Lung microvascular endothelial cell (primary cell): ENCODE measurements at places on chromosomes 6 and 20. TPM values are rescaled to one million over a fixed set of nuclear protein-coding genes. Genes with fewer than 3 reads are reported as not detected.

Gene ARFRP1
- 22.7 and 31.2 TPM in 2 replicates for total RNA-seq

Gene ENPP1
- total RNA-seq: 0.22 and 0.40 TPM in 2 replicates

Gene LAMA2
- 0.20 and 0.22 TPM in 2 replicates for total RNA-seq

Gene LGSN
- total RNA-seq: not detected in 2 replicates

Gene SLC2A4RG
- total RNA-seq: 6.3 and 6.5 TPM in 2 replicates

Gene MOCS3
- 5.4 and 7.9 TPM in 2 replicates for total RNA-seq

Gene BMP5
- not detected in 2 replicates for total RNA-seq

Gene FABP7
- not detected in 2 replicates for total RNA-seq

Gene LY6G6C
- total RNA-seq: not detected in 2 replicates

Gene OSER1
- total RNA-seq: 30.7 and 38.5 TPM in 2 replicates

- DNase-seq: peak; percentile 41
These were observed 792 bp downstream of the SLC23A2 start for GRCh38 chr20:5000263-5001173.

GRCh38 chr20:46520976-46521579 is 7.7 kb upstream of the ZNF334 start:
- peak; percentile 73 for DNase-seq

DNA sequence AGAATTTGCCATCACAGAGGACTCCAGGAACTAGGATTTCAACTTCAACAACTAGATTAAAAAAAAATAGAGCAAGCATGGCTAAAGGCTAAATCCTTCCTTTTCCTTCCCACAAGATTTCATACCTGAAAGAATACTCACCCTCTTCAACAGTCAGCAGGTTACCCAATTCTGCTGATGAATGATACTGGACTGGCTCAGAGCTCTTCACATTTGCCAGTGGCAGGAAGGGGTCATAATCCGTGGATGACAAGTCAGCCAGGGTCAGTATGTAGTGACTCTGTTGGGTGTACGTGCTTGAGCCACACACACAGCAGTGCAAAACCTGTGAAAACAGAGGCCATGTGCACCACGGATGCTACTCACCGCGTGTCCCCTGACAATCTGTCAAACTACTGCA is 152.9 kb downstream of the INSM1 start:
- no peak for DNase-seq

GRCh38 chr20:48945840-48946514 is 24.5 kb downstream of the ARFGEF2 start:
- DNase-seq: peak; percentile 59

- no peak for DNase-seq
These were observed 317.0 kb upstream of the JAG1 start for GRCh38 chr20:10990625-10991382.

GRCh38 chr6:31970604-31971271 is 1.2 kb downstream of the DXO start:
- DNase-seq: no peak

GRCh38 chr6:165571721-165572132 is 91.3 kb downstream of the PDE10A start:
- no peak for DNase-seq

GRCh38 chr6:157188213-157188612 is 135.1 kb downstream of the TMEM242 start:
- DNase-seq: no peak

- no peak for DNase-seq
These were observed 23.1 kb downstream of the HM13 start for GRCh38 chr20:31537116-31537871.

DNA sequence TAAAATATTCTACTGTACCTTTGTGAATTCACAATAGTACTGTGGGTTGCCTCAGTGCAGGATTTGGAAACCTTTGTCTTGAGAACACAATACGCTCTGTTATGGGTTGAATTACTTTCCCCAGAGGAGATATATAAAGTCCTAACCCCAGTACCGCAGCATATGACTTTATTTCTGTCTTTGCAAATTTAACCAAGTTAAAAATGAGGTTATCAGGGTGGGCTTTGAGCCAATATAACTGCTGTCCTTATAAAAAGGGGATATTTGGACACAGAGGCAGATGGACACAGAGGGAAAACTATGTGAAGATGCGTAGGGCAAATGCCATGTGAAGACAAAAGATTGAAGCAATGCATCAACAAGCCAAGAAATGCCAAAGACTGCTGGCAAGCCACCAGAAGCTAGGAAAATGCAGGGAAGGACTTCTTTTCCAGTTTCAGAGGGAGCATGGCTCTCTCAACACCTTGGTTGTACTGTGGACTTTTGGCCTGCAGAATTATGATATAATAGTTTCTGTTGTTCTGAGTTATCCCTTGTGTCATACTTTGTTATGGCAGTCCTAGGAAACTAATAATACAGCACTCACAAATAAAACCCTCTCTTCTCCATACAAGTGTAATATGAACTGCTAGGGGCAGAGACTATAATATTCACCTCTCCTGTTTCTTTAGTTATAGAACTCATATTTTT is 292.6 kb upstream of the SPTLC3 start:
- no peak for DNase-seq

GRCh38 chr6:159726255-159726917 is 920 bp upstream of the WTAP start:
- no peak for DNase-seq

DNA sequence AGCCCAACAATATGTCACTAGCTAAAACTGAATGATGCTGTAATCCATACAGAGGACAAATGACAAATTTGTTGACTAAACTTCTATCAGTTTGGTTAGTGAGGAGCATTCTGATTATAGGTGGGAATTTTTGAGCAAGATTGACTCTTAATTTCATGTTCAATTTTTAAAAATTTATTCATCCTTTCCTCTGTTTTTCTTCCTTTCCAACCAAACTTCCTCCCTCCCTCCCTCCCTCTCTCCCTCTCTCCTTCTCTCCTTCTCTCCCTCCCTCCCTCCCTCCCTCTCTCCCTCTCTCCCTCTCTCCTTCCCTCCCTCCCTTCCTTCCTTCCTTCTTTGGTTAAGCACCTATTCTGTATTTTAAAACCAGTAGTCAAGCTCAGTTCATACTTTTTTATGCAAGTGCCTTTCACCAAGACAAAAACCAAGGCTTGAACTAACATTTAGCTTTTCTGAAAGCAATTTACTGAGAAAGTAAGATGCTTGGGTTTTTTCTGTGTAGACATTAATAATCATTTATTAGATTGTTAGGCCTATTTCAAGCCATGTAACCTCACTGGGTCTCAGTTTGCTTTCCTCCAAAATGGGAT is 112.3 kb downstream of the TSHZ2 start:
- no peak for DNase-seq

DNA sequence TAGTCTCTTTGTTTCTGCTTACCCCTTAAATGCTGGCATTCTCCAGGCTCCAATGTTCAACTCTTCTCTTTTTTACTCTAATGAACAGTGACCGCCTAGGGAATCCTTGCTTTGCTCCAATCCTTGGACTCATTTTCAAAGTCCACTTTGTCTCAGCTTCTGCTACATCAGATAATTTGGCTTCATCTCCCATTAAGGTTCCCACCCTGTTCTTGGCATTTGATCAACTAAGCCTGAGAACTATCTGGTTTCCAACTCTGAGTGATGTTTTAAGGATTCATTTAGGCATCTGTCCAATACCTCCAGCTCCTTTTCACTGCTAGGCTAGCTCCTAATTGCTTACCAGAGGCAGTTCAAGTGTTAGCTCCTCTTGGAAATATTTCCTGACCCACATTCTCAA is 64.9 kb downstream of the ME1 start:
- peak; percentile 26 for DNase-seq

DNA sequence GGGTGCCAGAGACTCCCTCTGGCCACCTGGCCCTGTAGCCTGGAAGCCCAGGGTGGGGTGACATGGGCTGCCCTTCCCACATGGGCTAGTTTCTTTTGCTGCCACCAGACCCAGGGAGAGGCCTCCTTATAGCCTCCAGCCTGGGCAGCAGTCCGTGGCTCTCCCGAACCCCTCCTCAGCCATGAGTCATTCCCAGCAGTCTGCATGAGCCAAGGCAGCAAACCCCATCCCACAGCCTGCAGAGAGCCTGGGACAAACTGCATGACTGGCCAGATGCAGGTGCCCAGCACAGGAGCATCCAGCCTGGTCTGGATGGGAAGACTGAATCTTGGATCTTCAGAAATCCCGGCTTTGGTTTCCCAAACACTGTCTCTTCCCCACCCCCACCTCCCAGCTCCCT is 75.7 kb downstream of the MRPL14 start:
- peak; percentile 74 for DNase-seq

GRCh38 chr20:63290677-63291472 is 2.1 kb upstream of the COL20A1 start:
- peak; percentile 53 for DNase-seq

- DNase-seq: no peak
These were observed 121.2 kb downstream of the ADAT2 start for GRCh38 chr6:143329323-143329722.

DNA sequence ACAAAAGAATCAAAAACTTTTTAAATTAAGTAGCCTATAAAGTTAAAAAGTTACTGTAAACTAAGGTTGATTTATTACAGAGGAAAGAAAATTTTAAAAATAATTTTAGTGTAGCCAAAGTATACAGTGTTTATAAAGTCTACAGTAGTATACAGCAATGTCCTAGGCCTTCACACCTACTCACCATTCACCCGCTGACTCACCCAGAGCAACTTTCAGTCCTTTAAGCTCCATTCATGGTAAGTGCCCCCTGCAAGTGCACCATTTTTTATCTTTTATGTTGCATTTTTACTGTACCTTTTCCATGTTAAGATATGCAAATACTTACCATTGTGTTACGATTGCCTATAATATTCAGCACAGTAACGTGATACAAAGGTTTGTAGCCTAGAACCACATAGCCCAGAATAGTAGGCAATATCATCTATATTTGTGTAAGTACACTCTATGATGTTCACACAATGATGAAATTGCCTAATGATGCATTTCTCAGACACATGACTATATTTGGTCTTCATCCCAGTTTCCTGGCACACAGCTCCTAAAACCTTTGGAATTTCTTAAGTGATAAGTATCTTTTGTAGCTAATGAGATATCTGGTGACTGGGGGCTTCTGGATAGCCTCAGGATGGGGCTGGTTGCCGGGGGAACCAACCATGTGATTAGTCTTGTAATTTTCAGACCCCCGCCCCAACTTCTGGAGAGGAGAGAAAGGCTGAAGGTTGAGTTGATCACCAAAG is 111.0 kb downstream of the MRPL14 start:
- no peak for DNase-seq

- no peak for DNase-seq
These were observed 4.5 kb upstream of the GATA5 start for GRCh38 chr20:62480318-62480717.

GRCh38 chr6:12420626-12421025 is 130.5 kb downstream of the EDN1 start:
- no peak for DNase-seq

DNA sequence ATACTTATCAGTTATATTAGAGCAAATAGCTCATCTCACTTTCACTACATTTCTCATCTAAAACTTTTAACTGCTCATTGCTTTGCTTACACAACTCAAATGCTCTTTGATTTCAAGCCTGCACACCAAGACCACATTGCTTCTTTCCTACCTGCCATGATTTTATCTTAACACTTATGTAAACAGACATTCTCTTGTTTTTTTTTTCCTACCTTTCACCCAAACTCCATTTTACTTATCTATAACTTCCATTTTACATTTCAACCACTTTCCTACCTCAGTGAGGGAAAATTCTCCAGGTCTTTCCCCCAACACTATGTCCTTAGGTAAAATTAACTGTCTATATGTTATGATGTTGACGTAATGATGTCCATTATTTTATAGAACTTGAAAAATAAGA is 24.0 kb downstream of the REPS1 start:
- no peak for DNase-seq

- DNase-seq: no peak
These were observed 13.0 kb downstream of the E2F3 start for GRCh38 chr6:20414711-20415110.

DNA sequence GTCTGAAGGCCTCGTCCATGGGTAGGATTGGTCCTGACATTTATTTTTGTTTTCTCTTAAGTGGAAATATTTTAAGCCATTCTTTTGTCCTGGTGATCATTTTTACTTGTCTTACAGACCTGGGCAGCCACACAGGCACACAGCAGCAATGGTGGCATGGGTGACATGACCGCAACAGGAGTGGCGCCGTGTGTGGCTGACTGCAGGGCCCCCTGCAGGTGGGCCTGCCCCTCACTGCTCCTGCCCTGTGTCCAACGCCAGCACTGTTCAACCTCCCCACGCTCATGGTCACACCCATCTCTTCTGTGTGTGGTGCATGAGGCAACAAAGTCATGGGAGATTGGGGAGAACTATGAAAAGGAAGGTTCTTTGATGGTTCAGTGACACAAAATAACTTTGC is 151.9 kb downstream of the MYLK4 start:
- no peak for DNase-seq

- DNase-seq: no peak
These were observed 17.4 kb downstream of the HSF2 start for GRCh38 chr6:122416825-122417224.

- no peak for DNase-seq
These were observed 88.0 kb downstream of the FRK start for GRCh38 chr6:115972679-115973078.

DNA sequence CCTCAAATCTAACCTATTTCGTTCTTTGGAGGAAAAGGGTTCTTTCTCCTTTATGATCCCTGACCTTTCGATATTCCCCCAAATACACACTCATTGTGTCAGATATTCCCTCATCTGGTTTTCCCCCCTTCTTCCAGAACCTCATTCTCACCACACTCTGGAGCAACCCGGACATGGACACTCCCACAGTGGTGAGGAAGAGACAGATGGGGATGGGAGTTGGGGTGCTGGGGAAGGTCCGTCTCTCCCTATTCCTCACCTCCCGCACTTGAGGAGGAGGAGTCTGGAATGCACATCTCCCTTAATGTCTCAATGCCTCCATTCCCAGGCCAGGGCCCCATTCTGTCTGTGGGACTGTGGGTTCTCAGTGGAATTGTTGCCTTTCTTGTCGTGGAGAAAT is 1.3 kb downstream of the SLC39A7 start:
- no peak for DNase-seq

GRCh38 chr20:20018366-20018765 is 1.2 kb downstream of the NAA20 start:
- DNase-seq: no peak

DNA sequence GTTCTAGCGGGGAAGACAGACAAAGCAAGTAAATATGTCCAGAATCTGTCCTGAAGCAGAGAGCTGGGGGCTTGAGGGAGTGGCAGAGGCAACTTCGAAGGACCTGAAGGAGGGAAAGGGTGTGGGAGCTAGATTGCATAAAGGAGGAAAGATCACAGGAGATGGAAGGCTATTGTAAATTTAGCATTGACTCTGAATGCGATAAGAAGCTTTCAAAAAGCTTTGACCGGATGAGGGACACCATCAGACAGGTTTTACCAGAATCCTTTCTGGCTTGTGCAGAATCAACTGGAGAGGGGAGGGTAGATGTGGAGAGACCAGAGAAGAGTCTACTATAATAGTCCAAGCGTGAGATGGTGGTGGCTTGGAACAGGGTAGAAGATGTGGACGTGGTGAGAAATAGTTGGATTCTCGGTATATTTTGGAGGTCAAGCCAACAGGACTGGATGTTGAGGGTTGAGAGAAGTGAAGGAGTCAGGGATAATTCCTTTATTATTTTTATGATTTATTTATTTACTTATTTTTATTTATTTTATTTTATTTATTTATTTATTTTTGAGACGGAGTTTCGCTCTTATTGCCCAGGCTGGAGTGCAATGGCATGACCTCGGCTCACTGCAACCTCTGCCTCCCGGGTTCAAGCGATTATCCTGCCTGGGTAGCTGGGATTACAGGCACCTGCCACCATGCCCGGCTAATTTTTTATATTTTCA is 19.9 kb upstream of the RIPOR3 start:
- no peak for DNase-seq

GRCh38 chr20:63387917-63388316 is 26.8 kb upstream of the CHRNA4 start:
- DNase-seq: no peak

- DNase-seq: no peak
These were observed 106.1 kb downstream of the ZMYND8 start for GRCh38 chr20:47250360-47250759.

- no peak for DNase-seq
These were observed 89.0 kb upstream of the NOX3 start for GRCh38 chr6:155544677-155545076.
